ENCODE measurements at places on chromosomes 6 and 20.

DNA sequence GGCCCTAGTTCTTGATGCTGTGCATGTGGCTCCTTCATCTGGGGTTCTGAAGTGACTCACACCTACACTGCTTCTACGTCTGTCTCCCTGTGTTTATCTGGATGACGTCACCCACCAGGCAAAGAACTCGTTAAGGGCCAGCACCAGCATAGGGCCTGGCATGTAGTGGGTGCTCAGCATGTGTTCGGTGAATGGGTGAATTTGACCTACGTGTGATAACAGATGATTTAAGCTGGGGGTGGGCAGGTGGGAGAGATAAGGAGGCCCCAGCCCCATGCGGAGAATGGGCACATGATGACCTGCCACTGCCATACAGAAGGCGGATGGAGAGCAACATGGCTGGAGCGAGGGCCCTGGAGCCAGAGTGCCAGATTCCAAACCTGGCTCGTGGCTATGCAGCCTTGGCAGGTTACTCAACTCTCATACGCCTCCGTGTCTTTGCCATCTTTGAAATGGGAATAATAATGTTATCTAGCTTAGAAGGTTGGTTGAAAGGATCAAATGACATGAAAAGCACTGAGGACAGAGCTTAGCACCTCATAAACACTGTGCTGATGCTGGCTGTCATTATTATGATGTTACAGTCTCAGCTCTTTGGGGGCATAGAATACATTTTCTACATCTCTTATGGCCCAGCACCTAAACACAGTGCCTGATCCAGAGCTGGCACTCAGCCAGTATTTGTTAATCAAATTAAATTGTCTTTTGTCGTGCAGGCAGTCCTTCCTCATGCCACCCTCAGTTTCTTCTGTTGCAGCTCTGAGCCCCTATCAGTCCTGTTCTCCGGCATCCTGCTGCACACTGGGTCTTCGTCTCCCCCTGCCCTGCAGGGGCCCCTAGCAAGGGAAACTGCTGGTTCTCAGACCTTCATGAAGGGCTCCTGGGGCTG, 39.6 kb downstream of the VEGFA start:
- no peak for DNase-seq

DNA sequence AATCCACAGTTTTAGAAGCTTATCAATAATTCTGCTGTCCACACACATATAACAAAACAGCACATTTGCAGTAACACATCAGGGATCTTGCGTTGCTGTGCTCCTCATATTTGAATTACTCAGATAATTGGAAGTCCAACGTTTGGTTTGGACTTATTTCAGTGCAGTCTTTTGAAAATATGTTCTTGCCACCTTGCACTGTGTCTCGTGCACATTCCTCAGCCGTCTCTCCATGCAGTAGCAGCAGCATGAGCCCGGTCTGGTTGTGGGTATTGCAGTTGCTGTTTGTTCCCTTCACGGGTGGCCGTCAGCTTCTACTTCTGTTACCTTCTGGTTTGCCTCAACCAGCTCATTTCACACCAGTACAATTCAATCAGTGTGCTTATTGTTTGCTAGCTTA, 215.5 kb downstream of the SLC24A3 start:
- DNase-seq, result no peak

DNA sequence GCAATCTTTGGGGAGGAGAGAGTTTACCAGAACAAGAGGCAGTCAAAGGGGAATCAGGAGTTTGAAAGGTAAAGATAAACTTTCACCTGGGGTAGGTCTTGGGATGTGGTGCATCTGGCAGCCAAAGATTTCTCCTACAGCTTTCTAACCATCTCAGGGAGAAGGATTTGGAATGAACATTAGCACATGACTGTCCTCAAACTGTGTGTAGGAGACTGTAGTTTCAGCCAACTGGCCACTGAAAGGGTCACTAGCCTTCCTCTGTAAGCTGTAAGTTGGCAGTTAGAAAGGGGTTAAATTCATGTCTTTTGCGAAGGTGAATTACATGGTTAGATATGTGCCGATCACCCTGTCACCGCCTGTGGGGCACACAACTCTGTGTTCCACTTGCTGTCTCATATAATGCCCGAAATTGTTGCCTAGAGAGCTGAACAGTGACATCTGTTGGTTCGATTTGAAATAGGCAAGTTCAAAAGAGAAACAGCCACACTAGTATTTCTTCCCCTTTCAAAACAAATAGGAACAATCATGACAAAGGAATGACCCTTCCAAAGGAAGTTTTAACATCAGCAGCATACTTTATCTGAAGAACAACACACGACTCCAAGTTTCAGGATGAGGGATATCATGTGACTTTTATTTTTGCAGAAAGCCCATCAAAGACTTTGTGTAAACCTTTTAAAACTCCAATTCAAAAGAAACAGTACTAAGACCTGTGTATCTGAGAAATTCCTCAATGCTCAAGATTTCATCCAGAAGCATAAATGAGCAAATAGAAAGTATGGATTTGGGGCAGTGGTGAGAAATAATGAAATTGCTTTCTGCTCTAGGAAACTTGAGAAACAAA, 1.1 kb upstream of the OPN5 start:
- peak; percentile 27 for DNase-seq

DNA sequence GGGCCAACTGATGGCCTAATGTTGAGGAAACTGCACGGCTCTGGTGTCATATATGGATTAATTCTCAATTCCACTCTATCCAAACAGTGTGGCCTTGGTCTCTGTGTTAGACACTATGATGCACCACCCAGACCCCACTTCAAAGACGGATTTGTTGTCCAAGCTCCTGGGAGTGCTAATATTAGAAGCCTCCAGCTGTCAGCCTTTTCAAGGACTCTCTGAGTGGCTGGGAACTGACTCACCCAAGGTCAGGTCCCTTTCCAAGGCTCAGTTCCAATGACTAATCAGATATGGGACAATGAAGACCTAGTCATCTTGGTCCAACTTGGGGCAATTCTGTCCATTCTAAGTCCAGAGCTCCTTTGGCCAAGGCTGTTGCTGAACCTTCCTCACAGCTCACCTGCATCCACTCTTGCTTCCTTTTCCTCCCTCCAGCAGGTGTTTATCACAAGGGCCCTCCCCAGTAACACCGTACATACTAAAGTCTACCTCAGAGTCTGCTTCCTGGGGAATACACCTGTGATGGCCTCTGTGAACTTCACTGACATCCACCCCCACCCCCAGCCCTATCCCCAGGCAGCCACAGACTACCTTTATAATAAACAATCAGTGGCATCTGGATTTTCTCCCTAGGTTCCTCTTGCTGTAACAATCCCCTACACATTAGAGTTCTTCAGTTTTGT, 7.2 kb upstream of the IL20RA start:
- DNase-seq, result no peak

DNA sequence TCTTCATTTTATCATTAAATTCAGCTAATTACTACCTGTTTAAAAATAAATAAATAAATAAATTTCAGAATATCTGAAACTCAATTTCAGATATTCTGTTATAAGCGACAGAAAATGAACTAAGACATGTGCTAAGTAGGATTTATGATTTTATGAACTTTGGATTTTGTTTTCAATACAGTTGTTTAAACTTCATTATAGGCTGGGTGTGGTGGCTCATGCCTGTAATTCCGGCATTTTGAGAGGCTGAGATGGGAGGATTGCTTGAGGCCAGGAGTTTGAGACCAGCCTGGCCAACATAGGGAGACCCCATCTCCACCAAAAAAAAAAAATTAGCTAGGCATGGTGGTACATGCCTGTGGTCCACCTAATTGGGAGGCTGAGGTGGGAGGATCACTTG, 36.0 kb downstream of the AFG1L start:
- no peak for DNase-seq

- DNase-seq, result no peak
Measured at GRCh38 chr6:35209622-35210247, 4.0 kb upstream of the SCUBE3 start.

DNA sequence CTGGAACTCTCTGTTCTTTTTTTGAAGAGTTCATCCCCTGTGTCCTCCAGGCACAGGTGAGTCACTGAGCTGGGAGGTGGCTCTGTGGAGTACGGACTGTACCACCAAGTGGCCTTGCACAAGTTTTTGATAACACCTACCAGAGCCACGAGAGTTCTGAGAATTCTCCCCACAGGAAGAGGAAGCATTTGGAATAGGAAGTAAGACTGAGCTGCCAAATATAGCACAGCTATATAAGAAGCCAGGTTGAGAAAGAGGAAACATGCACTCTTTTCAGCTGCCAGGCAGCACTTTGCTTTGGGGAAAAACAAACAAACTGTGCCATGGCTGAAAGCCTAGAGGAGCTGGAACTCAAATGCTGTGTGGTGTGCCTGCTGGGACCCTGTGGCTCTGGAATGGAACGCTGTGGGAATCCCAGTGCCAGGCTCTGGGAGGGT, 70.8 kb upstream of the RIPOR2 start:
- DNase-seq, result no peak

DNA sequence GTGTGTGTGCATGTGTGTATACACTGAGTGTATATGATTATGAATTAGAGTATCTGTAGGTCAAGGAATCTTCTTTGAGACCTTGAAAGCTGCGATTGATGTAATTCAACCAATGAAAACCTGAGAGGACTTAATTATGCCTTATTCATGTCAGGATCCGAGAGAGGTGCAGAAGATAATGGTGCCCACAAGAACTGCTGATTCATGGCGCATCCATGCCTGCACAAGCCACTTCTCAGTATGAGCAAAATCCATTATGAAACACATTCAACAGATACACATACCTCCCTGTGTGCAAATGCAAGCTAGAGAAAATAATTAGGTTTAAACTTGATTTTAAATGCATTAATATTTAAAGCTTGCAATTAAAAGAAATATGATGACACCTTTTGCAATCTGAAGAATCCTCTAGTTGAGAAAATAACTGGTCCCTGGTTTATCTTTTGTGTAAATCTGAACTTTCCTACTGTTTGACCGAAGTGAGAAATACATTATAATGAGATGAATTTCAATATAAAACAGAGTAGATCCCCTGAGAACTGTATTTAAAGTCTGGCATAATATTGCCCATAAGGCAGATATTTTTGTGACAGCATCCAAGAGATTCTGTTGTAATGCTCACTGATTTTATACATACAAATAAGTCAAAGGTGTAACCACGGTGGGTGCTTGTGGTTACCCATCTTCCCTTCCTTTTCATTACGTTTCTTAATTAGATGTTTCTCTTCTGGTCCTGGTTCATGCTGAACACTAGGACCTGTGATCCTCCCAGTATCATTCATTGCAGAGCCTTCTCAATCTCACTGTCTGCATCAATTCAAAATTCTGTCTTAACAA, 45.6 kb downstream of the LY86 start:
- no peak for DNase-seq

DNA sequence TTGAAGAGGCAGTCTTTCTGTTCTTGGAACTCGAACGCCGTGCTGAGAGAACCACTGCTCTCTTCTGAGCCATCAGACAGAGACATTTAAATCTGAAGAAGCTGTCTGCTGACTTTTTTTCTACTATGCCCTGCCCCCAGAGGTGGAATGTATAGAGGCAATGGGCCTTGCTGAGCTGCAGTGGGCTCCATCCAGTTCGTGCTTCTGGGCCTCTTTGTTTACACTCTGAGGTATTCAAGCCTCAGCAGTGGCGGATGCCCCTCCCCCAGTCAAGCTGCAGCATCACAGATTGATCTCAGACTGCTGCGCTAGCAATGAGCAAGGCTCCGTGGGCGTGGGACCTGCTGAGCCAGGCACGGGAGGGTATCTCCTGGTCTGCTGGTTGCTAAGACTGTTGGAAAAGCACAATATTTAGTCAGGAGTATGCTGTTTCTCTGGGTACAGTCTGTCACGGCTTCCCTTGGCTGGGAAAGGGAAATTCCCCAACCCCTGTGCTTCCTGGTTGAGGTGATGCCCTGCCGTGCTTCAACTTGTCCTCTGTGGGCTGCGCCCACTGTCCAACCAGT, 526.8 kb downstream of the CD109 start:
- no peak for DNase-seq

DNA sequence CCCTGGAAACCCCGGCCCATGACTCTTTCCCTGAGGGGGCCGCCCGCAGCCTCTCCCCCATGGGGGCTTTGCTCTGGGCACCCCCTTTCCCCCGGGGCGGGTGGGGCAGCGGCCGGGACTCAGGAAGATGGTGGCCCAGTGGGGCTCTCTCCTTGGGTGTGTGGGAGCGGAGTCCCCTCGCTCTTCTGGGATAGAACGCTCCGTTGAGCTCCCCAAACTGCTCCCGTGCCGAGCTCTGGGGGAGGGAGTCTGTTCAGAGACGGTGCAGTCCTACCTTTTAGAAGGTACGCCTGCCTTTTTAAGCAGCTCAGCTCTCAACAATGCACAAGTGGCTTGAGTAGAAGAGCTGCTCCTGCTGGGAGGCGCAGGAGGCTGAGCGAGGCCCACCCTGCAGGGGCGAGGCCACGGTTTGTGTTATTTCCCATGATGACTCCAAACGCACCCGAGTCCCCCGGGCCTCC, 21.7 kb upstream of the BHLHE23 start:
- DNase-seq, result no peak

DNA sequence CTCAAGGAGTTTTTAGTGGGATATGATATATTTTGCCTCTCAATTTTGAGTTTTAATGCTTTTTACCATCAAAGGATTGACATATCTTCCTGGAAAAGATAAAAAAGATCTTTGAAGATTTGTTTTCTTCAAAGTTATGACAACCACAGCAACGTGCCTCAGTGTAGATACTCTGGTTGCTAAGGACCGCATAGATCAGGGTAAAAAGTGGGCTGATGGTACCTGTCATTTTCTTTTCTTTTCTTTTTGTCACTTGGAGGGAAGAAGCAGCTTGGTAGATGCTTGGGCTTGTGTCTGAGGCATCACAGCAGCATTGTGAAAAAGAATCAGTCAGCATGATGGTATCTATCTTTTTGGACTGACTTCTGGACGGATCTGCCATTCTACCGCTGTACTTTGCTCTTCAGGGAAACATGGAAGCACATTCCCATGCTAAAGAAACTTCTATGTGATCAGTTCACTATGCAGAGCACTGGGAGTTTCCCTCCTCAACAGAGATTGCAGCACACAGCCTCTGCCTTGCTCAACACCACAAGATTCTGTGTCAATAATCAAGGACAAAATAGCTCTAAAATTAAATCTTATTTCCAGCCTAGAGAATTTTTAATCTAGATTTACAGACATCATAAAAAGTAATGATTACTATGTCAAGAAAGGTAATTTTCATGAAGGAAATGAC, 54.8 kb upstream of the SGK1 start:
- no peak for DNase-seq

DNA sequence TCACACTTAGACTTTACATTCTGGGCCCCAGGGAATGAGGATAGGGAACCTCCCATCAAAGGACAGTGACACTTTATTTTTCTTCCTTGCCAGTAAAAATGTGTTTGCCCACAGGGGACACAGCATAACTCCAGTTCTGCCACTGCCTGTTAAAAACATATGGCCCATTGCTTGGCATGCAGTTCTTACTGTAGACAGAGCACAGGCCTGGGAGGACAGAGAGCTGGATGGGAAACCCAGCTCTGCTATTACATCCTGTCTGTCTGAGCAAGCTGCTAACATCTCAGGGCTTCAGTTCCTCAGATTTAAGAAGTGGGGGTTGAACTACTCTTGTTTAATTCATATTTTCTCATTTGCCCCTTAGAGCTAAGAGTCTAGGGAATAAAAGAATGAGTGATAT, 120.2 kb downstream of the AKAP7 start:
- DNase-seq, result no peak
